ENCODE measurements at places on chromosomes 5 and 9. TPM values are rescaled to one million over a fixed set of nuclear protein-coding genes. Genes with fewer than 3 reads are reported as not detected.
A peak's percentile ranks its signal among the peaks of the same experiment; 100 is the strongest.

DNA sequence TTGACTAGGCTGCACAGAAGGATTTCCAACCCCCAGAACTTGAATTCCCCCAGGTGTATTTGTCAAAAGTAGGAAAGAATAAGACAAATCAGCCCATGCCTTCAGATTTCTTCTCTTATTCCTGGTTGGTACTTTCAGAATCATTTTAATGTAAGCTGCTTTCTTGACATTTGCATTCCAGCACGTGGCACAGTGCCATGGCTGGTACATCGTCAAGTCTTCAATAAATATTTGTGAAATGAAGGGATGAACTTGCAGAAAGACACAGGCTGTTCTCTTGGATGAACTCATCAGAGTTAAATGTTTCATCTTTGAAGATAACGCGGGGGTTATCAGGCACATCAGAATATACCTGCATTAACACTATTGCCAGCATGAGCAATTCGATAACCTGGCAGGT, 14.5 kb downstream of the KCNIP1 start:
- H3K36me3 ChIP-seq: peaks cover 2% of the 10 kb centered on the region
- no peak overlapping the region for H3K4me3 ChIP-seq
- no peak for DNase-seq
- H3K27me3 ChIP-seq: peaks cover 5% of the 10 kb centered on the region
- H3K27ac ChIP-seq: no peak overlapping the region

DNA sequence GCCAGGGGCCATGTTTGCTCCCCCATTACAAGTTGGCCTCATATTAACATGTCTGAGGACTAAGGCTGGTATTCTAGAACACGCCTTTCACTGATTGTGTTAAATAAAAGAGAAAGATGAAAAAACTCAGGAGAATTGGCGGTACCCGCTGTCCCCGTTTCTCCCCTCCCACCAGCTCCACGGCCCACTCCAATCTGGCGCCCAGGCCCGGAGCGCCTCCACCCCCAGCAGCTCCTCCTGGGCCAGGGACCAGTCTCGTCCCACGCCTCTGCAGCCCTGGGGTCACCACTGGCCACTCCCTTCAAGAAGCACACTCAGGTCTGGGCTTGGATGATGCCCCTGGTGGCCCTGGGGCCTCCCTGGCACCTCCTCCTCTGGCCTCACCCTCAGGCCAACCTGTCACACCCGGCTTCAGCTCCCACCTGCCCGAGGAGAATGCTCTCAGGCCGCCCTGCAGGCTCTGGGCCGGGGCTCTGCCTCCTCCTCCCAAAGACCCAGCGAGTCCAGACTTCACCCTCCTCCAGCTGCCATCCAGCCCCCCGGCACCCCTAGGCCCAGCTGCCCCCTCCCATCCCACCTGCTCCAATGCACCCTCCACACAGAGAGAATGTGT, 133.0 kb upstream of the PPP1R26 start:
- H3K4me1 ChIP-seq: no peaks in the 10 kb centered on the region
- no peak overlapping the region for H3K27ac ChIP-seq
- no peak for DNase-seq
- peaks cover 50% of the 10 kb centered on the region for H3K27me3 ChIP-seq

GRCh38 chr5:73135021-73135420, 14.6 kb downstream of the TMEM171 start:
- H3K4me1 ChIP-seq: peaks cover 22% of the 10 kb centered on the region
- H3K4me3 ChIP-seq: no peak overlapping the region
- DNase-seq: no peak
- no peak overlapping the region for H3K27ac ChIP-seq
- H3K27me3 ChIP-seq: peaks cover 3% of the 10 kb centered on the region

- H3K27ac ChIP-seq: no peak overlapping the region
- H3K4me1 ChIP-seq: no peaks in the 10 kb centered on the region
- no peak overlapping the region for H3K4me3 ChIP-seq
- no peaks in the 10 kb centered on the region for H3K36me3 ChIP-seq
- peaks cover 18% of the 10 kb centered on the region for H3K27me3 ChIP-seq
- no peak for DNase-seq
Observed at GRCh38 chr9:37377688-37378612, 44.5 kb upstream of the GRHPR start.

DNA sequence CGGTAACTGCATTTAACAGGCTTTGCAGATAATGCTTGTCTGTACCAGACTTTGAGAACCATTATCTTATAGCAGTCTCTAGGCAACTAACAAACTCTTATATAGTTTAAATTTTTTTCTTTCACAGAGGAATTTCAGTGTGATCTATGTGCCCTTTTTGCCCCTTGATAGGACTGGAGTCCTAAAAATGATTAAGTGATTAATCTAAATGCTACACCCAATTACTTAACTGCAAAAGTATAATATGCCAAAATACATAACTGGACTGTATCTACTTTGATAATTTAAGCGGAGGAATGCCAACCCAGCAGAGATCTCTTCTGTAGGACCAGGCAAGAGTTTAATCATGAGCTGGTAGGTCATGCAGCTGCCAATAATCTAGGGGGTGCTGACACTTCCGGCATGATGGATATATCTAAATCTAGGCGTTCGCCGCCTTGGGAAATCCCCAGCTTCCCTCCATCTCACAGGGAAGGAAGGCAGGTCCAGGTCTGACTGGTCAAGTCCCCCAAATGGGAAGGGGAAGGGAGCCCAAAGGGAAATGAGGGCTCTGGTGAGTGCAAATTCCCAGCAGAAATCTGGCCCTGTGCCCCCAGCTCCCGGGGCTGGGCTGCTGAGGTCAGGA, 205.6 kb downstream of the GAPVD1 start:
- H3K27ac ChIP-seq: peak overlapping the region; percentile 36
- DNase-seq: no peak
- no peak overlapping the region for H3K4me3 ChIP-seq
- peaks cover 52% of the 10 kb centered on the region for H3K4me1 ChIP-seq

Gene IL4
- total RNA-seq: not detected

Gene FLT4
- 2.0 TPM for total RNA-seq

GRCh38 chr9:134597041-134597913, 44.3 kb upstream of the COL5A1 start:
- no peaks in the 10 kb centered on the region for H3K36me3 ChIP-seq
- H3K4me1 ChIP-seq: peaks cover 4% of the 10 kb centered on the region
- H3K27me3 ChIP-seq: peaks cover 13% of the 10 kb centered on the region
- H3K27ac ChIP-seq: no peak overlapping the region

Gene PNPLA7
- 7.9 TPM for total RNA-seq

GRCh38 chr5:160565376-160565775, 143.7 kb downstream of the PTTG1 start:
- no peaks in the 10 kb centered on the region for H3K36me3 ChIP-seq
- no peak overlapping the region for H3K4me3 ChIP-seq
- no peak for DNase-seq

GRCh38 chr5:61298580-61298979, 33.5 kb upstream of the ZSWIM6 start:
- no peak overlapping the region for H3K4me3 ChIP-seq
- H3K36me3 ChIP-seq: no peaks in the 10 kb centered on the region
- no peak for DNase-seq
- H3K27ac ChIP-seq: peak overlapping the region; percentile 17
- H3K27me3 ChIP-seq: peaks cover 3% of the 10 kb centered on the region
- H3K4me1 ChIP-seq: peaks cover 22% of the 10 kb centered on the region

GRCh38 chr5:74977471-74977870, 74.9 kb downstream of the GCNT4 start:
- no peak overlapping the region for H3K4me3 ChIP-seq
- peaks cover 2% of the 10 kb centered on the region for H3K36me3 ChIP-seq
- H3K4me1 ChIP-seq: peaks cover 4% of the 10 kb centered on the region
- no peaks in the 10 kb centered on the region for H3K27me3 ChIP-seq
- H3K27ac ChIP-seq: no peak overlapping the region

Gene TMC1
- total RNA-seq: not detected

Gene CKMT2
- total RNA-seq: 3.7 TPM

GRCh38 chr9:23621924-23622323, 204.1 kb downstream of the ELAVL2 start:
- no peaks in the 10 kb centered on the region for H3K27me3 ChIP-seq
- H3K36me3 ChIP-seq: no peaks in the 10 kb centered on the region
- no peak overlapping the region for H3K27ac ChIP-seq
- no peak overlapping the region for H3K4me3 ChIP-seq

Gene KCNV2
- total RNA-seq: not detected

DNA sequence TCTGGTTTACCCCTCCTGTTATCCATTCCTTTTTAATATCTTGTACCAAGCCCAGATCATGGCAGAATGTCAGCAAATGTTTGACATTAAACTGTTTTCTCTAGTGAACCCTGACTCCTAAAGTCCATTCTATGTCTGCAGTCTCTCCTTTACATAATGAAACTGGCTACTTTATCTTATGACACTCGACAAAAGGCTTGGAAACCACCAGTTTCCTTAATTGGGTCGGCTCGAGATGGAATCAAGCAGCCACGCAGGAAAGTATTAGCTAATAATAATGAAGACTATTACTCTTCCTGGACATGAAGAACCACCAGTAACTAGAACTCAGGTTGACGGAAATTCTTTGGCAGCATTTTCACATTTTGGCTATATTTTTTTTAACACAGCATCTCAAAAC, 17.5 kb downstream of the DAP start:
- peaks cover 16% of the 10 kb centered on the region for H3K4me1 ChIP-seq
- no peak overlapping the region for H3K27ac ChIP-seq
- H3K27me3 ChIP-seq: no peaks in the 10 kb centered on the region
- H3K4me3 ChIP-seq: no peak overlapping the region

DNA sequence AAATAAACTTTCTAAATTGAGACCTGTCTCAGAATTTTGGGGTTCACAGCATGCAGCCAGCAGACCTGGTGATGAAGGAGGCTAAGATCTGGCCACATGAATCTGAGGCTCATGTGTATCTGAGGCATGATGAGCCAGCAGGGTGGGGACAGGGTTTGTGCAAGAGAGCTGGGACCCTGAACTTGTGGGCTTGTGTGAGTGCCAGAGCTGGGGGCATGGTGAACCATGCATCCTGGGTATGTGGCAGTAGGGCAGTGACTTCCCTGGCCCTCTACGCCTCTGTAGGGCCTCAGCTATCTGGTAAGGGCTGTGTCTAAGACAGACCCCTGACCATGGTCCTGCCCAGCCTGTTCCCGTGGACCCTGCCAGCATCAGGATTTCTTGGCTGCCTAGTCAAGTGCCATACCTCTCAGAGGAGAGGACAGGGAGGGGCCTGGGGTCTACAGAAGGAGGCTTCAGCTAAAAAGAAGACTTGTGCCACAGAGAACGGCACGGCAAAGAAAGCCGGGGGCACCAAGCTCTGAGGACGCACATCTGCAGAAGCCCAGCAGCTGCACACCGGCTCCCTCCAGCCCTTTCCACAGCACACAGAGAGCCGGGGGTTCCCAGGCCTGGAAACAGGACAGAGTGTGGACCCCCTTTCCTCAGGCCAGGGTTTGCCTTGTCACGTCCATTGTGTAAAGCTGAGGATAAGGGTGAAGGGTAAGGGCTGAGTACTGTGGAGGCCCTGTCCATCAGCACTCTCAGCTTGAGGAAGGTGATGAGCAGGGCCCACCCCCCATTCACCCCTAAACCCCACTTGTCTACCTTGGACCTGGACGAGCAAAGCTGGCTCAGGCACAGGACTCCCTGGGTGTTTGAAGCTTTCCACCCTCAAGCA, 130.1 kb downstream of the MRPL36 start:
- peaks cover 7% of the 10 kb centered on the region for H3K4me1 ChIP-seq
- peak overlapping the region; percentile 9 for H3K4me3 ChIP-seq

DNA sequence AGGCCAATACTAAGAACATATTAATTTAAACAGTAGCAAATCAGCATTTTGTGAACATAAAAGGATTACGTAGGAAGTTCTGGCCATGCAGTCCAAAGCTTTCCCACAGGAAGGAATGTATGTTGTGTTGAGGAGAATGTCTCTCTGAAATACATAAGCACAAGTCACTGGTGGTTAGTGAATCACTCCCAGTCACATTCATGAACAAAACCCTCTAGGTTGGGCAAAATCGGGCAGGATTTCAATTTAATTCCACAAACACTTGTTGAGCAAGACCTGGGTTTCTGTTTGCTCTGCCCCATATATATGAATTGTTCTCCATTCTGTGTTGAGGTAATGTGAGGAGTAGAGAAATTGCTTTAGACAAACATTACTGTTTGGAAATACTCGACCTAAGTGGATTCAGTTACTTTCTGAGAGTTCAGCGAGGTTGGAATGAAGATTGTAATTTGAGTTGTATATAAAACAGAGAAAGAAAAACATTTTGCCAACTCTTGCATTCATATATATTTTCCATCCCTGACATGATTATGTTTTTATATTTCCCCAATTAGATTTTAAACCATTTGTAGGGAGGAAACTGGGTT, 127.6 kb upstream of the RPS23 start:
- peaks cover 20% of the 10 kb centered on the region for H3K4me1 ChIP-seq
- peak overlapping the region; percentile 92 for H3K27ac ChIP-seq
- no peak overlapping the region for H3K4me3 ChIP-seq
- H3K27me3 ChIP-seq: no peaks in the 10 kb centered on the region

DNA sequence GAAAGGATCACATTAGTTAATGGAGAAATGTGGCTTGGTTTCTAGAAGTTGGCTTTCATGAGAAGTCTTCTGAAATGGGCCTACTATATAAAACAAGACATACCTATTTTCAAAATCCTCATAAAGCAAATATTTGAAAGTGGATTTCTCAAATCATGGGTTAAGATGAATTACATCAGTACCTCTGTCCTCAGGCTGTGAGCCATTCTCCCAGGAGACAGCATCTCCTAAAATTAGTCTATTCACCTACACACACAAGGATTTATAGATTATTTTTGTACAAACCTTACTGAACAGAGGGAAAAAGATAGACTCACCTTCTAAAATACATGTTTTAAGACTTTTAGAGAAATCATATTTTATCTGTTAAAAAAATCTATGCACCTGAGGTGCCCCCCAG, 32.1 kb upstream of the SPOCK1 start:
- H3K27ac ChIP-seq: no peak overlapping the region
- H3K4me1 ChIP-seq: no peaks in the 10 kb centered on the region
- no peak overlapping the region for H3K4me3 ChIP-seq
- peaks cover 13% of the 10 kb centered on the region for H3K27me3 ChIP-seq
- peaks cover 1% of the 10 kb centered on the region for H3K36me3 ChIP-seq

Gene PCDHGA4
- total RNA-seq: 1.2 TPM

GRCh38 chr9:5562806-5563416, 52.6 kb downstream of the PDCD1LG2 start:
- no peak overlapping the region for H3K27ac ChIP-seq
- H3K4me1 ChIP-seq: no peaks in the 10 kb centered on the region
- DNase-seq: no peak
- H3K36me3 ChIP-seq: no peaks in the 10 kb centered on the region
- H3K4me3 ChIP-seq: no peak overlapping the region

- DNase-seq: no peak
- H3K36me3 ChIP-seq: peaks cover 5% of the 10 kb centered on the region
- no peak overlapping the region for H3K4me3 ChIP-seq
- no peak overlapping the region for H3K27ac ChIP-seq
Observed at GRCh38 chr9:90827181-90827871, 25.7 kb downstream of the SYK start.

Data from progenitor cell of endocrine pancreas (in vitro differentiated cells).